ENCODE measurements at places on chromosomes 4 and X.
A peak's percentile ranks its signal among the peaks of the same experiment; 100 is the strongest.

DNA sequence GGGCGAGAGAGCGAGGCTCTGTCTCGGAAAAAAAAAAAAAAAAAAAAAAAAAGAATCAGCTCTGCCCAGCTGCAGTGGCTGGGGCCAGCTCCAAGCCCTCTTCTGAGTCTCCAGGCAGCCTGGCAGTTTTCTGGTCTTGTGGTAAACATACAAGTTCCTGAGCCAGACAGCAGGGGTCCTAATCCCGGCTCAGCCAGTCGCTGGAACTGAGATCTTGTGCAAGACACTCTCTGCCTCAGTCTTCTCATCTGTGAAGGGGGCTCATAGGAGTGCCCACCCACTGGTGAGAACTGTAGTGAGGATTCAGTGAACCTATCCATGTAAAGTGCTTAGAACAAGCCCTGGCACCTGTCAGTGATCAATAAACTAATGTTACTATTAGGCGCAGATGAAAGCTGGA, 41.8 kb downstream of the C4orf50 start:
- DNase-seq: no peak

- DNase-seq: no peak
Measured at GRCh38 chr4:140568507-140569306, at the start of gene UCP1. TSS of gene UCP1 (minus strand) at chr4:140568961. CDS start at chr4:140568729, 232 bp downstream.

DNA sequence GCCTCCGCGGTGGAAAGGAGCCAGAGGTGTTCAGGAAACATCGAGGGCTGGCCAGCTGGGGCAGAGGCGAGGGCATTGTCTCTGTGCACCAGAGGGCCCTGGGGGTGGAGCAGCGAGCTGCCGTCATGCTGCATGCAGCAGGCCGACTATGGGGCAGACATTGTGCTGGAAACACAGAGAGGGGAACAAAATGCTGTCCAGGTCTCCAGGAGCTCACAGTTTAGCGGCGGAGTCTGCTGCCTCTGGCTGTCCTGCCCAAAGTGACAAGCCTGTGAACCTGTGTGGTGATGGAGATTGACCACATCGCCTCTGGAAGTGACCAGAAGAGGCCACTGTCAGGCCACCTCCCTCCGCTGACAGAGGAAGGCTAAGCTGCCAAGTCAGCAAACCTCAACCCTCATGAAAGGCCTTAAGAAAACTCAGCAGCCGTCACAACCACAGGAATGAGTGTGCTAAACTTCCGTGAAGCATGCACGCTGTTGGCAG, 20.1 kb upstream of the SASH3 start:
- DNase-seq: peak; percentile 10

DNA sequence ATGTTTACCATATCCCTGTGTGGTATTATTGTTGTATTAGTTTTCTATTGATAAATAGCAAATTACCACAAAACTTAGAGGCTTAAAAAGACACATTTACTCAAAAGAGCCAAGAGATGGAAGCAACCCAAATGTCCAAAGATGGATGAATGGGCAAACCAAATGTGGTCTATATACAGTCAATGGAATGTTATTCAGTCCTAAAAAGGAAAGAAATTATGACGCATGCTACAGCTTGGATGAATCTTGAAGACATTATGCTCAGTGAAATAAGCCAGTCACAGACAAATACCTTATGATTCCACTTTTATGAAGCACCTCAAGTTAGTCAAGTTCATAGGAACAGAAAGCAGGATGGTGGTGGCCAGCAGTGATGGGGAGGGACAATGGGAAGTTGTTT, 144.7 kb downstream of the QDPR start:
- DNase-seq: no peak

DNA sequence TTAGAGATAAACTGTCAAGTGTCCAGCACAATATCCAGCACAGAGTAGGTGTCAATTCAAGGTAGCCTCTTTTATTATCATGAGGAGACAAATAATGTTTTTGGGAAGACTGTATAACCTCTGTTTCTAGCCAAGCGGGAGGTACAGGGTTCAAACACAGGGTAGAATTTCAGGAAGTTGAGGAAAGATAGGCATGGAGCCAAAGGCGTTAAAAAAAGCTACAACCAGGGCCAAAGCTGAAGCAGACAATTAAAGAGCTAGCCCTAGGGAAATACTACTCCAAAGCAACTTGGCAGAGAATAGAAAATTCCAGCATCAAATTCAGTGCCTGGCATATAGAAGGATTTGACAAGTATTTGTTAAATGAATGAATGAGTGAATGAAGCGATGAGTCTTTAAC, 40.0 kb upstream of the CASK start:
- DNase-seq: no peak

DNA sequence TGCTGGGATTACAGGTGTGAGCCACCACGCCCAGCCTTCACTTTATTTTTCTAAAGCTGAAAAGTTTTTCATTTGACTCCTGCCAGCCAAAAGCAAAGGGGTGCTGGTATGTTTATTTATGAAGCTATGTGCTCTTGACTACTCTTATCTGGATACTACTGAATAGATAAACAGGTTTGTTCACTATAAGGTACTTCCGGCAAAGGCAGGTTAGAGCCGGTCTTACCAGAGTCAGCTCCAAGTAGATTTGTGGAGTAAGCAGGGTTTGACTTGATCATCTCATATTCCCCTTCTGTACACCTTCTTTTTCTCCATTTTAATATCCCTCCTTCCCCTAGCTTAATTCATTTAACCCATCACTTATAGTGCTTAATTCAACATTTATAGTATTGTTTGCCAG, 175.4 kb upstream of the MBNL3 start:
- no peak for DNase-seq

Data from caudate nucleus (tissue), 63 donors.